ENCODE measurements at places on chromosomes 12 and 14.

- peak; percentile 86 for DNase-seq
Observed at GRCh38 chr12:105485321-105485910, 154.9 kb downstream of the C12orf75 start.

DNA sequence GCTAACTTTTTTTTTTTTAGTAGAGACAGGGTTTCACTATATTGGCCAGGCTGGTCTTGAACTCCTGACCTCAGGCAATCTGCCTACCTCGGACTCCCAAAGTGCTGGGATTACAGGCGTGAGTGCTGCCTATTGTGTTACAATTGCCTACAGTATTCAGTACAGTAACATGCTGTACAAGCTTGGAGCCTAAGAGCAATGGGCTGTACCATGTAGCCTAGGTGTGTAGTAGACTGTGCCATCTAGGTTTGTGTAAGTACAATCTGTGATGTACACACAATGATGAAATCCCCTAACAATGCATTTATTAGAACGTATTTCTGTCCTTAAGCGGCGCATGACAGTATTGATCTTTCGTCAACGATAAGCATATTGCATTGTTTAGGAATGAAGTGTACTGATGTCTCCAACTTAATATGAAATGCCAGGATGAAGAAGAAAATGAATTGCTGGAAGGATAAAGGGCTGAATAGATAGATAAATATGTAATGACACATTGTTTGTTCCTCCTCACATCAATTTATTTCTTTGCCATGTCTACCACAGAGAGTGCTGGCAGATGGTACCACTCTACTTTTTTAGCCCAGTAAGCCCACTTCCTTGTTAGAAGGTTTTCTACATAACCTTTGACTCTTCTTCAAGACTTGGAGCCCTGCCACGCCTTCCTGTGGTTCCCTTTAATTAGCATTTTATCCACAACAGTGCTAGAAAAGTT lies 467.5 kb downstream of the VRK1 start:
- no peak for DNase-seq

- DNase-seq, result no peak
Observed at GRCh38 chr12:26135010-26135420, 10.2 kb upstream of the BHLHE41 start.

DNA sequence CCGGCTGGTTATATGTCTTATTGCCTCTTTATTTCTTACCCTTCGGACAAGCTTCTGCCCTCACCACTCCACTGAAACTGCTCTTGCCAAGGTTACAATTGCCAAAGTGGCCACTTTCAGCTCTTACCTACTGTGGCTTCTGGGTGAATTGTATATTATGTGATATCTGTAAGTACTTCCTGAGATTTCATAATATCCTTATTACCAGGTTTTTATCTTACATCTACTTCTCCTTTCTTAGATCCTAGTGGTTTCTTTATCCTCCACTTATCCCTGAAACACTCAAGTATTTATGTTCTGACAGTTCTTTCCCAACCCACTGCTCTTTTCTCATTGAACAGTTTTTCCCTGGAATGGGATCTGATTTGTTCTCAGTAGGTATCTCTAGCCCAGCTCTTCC lies 10.5 kb downstream of the CELA1 start:
- no peak for DNase-seq

DNA sequence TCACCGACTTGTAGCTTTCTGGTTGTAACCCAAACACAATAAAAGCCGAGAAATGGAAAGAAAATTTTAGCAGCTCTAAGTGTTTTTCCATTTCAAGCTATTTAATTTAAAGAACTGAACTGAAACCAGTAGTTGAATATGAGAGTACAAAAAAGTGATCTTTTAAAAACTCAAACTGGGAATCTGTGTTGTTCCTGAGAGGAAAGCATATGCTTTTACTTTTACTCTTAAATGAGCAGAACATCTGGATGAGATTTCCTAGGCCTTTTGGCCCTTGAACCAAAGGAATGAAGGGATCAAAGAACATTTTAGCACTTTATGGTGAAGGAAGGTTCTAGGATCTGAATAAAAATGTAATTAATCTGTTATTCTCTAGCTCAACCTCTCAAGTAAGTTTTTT lies 1.3 kb downstream of the KERA start:
- peak; percentile 12 for DNase-seq

GRCh38 chr12:13573698-13574321 lies 377.3 kb downstream of the EMP1 start:
- peak; percentile 88 for DNase-seq

GRCh38 chr12:2624543-2625288 lies 170.1 kb upstream of the FKBP4 start:
- no peak for DNase-seq

DNA sequence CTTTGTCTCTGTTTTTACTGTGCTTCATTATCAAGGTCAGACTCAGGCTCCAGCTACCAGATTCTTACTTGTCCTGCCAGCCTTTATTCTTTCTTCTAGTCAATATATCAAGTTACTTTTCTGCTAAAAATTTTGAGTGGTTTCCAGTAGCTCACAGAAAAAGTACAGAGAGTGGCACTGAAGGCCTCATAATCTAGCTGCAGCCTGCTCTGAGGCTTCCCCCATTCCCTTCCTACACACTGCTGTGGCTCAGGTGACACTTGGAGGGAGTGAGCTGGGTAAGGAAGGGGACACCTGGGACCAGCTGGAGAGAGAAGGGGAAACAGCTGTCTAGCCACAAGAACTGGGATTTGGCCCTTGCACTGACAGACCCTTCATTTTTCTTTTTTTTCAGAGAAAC lies 25.4 kb downstream of the TTC6 start:
- no peak for DNase-seq
